ENCODE measurements at places on chromosomes 11 and 22. TPM values are rescaled to one million over a fixed set of nuclear protein-coding genes. Genes with fewer than 3 reads are reported as not detected.
A peak's percentile ranks its signal among the peaks of the same experiment; 100 is the strongest.

PRDM11 gene
- total RNA-seq = 21.6 TPM

INPPL1 gene
- 142 TPM for total RNA-seq

DNA sequence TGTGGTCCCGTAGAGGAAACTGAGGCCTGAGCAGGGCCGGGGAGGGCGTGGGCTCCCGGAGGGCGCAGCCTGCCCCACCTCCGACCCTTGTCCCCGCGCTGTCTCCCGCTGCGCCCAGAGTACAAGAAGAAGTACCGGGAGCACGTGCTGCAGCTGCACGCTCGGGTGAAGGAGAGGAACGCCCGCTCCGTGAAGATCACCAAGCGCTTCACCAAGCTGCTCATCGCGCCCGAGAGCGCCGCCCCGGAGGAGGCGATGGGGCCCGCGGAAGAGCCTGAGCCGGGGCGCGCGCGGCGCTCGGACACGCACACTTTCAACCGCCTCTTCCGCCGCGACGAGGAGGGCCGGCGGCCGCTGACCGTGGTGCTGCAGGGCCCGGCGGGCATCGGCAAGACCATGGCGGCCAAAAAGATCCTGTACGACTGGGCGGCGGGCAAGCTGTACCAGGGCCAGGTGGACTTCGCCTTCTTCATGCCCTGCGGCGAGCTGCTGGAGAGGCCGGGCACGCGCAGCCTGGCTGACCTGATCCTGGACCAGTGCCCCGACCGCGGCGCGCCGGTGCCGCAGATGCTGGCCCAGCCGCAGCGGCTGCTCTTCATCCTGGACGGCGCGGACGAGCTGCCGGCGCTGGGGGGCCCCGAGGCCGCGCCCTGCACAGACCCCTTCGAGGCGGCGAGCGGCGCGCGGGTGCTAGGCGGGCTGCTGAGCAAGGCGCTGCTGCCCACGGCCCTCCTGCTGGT is 1.9 kb downstream of the NLRP6 start:
- peak; percentile 57 for DNase-seq

GRCh38 chr11:59192446-59193020 is 20.2 kb downstream of the MPEG1 start:
- DNase-seq = no peak

GRCh38 chr11:67666303-67666645 is 8.1 kb downstream of the ALDH3B2 start:
- DNase-seq = no peak

DNA sequence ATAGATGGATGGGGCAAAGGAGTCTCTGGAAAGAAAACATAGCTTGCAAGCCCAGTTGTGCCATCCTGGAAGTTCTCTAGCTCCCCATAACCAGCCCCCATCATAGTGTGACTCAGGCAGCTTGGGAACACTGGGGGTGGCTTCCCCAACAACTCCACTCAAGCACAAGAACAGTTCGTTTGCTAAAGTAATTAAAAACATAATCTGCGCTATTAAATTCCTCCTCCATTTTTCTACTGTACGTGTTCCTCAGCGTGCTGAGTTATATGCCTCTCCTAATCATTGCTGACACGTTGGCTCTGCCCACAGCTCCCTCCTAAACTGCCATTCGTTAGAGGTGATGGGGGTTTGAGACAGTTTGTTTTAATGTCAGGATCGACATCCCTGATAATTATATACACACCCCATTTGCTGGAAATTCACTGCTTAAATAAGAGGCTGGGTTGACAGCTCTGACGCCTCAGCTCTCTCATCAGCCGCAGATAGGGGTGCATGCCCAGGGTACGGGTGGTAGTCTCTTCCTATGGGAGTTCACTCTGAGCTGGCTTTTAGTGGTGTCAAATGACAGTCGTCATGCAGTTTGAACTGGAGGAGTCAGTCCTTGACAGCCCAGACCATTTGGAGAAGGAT is 59.5 kb upstream of the SEZ6L start:
- DNase-seq = no peak

DNA sequence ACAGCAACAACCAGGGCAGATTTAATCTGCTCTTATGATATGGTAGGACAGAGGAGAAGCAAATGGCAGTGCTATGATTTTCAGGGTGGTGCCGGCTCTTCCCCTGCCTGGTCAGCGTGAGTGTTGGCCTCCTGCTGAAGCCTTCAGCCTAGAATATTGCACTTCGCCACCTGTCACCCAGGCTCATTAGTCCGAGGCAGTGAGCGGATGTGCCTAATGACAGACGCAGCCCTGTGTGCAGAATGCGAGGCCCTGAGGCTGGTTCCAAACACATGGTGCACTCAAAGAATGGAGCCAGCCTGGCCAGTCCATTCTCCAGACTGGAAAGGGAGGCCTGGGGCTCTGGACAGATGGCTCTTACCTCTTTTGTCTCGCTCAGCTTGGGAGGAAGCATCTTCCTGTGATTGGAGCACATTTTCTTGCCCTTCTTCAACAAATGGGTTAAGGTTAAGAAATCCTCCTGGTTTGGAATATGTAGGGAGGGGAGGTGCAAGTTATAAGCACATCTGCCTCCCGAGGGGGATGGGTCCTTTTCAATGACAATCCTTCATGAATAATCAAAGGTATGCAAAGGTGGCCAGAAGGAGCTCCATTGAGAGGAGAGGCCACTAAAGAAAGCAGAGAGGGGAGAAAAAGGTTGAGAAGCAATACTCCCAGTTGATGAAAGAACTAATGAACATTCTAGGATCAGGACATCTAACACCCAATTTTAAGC is 39.7 kb upstream of the GALNT18 start:
- no peak for DNase-seq

DNA sequence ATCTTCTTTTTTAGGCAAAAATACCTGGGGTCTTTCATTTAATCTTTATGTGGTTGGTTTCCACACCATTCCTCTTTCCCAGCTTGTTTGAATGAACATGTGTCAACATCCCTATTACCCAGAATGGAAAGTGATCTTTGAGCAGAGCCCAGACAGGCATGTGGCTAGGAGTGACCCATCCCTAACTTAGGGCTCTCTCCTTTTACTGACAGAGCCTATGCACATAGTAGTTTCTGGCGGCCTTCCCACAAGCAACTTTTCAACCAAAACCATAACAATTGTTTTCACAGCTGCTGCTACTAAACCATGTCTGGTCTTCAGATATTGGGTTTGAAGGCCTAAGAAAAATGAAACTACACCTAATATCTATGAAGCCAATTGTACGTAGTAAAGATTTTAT is 107.5 kb downstream of the TENM4 start:
- DNase-seq = no peak

GRCh38 chr22:28466399-28466798 is 213.2 kb downstream of the TTC28 start:
- no peak for DNase-seq

- no peak for DNase-seq
These were observed 3.2 kb downstream of the ST14 start for GRCh38 chr11:130162733-130163132.

GRCh38 chr11:112656772-112657428 is 304.3 kb upstream of the NCAM1 start:
- DNase-seq = no peak

GRCh38 chr22:47629273-47629711 is 866.8 kb downstream of the TBC1D22A start:
- no peak for DNase-seq

DNA sequence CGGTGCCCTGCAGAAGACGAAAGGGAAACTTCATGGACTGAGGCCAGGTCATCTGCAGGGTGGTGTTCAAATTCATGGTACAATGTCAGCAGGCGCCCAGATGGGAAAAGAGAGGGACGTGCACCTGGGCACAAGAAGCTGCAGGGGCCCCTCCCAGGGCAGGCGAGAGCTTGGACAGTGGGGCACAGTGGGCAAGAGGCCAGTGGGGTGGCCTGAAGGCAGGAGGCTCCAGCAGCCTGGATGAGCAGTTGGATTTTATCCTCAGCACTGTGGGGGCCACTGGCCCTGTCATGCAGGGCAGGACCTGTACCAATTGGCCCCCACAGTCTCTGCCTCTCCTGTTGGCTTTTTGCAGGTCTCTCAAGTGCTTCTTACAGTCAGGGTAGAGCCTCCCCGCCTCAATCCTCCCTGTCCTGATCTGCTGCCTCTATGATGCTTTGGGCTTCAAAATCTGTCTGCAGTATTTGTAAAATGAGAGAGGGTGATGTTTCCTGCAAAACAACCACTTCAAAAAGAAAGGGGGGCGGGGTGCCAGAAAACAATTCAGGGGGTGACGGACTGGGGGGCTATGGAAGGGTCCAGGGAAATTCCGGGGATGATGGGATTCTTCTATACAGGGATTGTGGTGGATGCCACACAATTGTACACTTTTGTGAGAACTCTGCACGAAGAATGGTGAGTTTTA is 1.7 kb upstream of the BID start:
- DNase-seq = no peak

DNA sequence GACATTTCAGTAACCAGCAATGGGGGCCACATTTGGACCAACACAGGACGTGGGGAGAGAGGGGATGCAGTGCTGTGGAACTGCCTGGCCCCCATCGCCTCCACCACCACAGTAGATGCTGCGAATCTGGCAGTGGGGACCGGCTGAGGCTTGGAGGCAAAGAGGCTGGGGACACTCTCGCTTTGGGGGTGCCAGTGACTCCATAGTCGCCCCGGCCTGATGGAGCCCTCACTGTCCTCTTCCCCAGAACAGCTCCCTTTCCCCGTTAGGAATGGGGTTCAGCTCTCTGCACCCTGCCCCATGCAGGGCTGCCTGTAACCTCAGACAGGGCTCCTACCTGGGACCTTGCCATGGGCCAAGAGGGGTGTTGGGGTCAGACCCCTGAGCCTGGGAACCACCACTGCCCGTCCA is 1.8 kb upstream of the MUC2 start:
- DNase-seq = peak; percentile 47

DNA sequence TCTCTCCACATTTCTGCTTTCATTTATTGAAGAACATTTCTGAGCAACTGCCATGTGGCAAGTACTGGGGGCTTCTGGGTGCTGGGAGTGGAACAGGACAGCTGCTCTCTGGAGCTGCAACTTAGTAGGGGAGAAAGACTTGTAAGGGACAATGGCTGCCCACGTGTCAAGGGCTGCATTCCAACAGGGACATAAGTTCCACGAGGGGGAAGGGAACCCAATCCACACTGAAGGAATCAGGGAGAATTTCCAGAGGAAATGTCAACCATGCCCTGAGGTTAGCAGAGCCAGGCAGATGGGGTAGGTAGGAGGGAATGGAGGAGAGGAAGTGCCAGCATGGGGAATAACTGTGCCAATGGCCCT is 1.7 kb downstream of the MAPK8IP2 start:
- no peak for DNase-seq

- DNase-seq = no peak
These were observed 120.5 kb downstream of the CACNA1I start for GRCh38 chr22:39690881-39691605.

GRCh38 chr22:17724678-17725499 is 49.4 kb downstream of the BID start:
- DNase-seq = no peak

- no peak for DNase-seq
These were observed 37.2 kb downstream of the FAR1 start for GRCh38 chr11:13705710-13706109.

Data from sciatic nerve (tissue), 2 donors.